ENCODE measurements at places on chromosomes 1 and 21. TPM values are rescaled to one million over a fixed set of nuclear protein-coding genes. Genes with fewer than 3 reads are reported as not detected.

DNA sequence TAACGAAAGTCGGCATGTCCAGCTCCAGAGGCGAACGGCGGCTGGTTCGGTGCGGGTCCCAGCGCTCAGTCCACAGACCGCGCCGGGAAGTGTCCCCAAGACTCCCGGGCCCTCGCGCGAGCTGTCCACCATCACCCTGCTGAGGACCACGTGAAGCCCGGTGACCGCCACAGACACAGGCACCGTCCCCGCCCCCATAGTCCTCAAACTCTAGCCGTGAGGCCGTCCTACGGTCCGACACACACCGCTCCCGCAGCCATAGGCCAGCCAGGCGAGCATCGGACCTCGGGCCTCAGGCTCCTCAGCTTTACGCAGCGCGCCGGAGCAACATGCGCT lies 535 bp downstream of the SETD4 start:
- DNase-seq = no peak

DNA sequence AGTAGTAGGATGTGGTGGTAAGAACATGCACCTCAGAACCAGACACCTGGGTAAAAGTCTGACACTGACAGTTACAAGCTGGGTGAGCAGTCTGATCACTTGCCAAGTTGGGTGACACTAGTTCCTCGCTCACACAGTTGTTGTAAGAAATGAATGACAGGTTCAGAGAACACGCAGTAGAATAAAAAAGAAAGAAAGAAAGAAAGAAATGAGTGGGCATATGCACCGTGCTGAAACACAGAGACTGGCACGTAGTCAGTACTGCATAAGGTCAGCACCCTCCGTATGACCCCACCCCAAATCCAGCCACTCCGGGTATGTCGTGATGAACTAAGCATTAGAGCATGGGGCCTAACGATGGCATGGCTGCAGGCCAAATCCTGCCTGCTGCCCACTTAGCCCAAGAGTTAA lies 90.6 kb downstream of the GLUL start:
- no peak for DNase-seq

APOBEC4 gene
- total RNA-seq = 3.0 TPM

DNA sequence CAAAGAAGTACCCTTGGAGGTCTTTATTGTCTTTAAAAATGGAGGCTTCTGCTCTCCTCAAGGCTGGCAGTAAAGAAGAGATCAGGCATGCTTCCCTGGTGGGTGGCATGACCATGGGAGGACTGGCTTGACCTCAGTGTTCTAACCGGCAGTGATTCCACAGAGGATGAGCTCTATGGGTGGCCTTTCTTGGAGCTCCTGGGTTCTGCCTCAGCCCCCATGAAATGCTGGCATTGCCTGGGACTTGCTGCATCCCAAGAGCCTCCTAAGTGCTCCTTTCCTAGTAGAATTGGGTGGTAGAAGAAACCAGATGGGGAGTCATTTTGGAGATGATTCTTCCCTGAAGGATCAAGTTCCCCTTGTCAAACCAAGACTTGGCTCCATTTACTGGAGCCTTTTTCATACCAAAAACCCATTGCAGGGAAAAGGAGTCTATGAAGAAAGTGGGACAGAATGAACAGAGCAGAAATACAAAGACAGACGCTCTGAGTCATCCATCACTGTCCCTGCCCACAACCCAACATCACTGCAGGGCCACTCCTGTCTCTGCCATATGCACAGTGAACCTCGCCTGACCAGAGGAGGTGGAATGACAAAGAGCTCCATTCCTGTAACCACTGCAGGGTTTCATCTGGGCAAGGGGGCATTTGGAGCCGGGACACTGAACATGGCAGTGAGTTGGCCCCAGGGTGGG lies 42.4 kb downstream of the RIMS3 start:
- DNase-seq = no peak

DNA sequence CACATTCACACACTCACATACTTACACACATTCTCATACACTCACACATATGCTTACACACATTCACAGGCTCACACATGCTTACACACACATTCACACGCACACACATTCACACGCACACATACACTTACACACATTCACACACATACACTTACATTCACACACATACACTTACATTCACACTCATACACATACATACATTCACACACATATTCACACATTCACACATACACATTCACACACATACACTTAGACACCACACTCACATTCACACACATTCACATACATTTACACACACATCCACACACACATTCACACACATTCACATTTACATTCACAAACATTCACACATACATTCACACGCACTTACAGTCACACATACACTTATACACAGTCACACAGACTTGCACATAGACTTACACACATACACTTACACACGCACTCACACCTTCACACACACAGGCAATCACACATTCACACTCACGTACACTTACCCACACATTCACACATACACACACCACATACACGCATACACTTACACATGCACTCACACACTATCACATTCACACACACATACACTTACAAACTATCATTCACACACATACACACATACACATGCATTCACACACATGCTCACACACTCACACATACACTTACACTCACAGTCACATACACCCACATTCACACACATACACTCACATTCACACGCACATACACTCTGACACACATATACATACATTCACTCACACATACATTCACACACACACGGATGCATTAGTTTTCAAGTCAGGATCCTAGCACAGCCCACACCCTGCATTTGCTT lies 16.8 kb downstream of the PDE9A start:
- DNase-seq = no peak

LRRC71 gene
- 5.3 TPM for total RNA-seq

GRCh38 chr1:145751491-145752037 lies 32.3 kb downstream of the CD160 start:
- DNase-seq = no peak

DNA sequence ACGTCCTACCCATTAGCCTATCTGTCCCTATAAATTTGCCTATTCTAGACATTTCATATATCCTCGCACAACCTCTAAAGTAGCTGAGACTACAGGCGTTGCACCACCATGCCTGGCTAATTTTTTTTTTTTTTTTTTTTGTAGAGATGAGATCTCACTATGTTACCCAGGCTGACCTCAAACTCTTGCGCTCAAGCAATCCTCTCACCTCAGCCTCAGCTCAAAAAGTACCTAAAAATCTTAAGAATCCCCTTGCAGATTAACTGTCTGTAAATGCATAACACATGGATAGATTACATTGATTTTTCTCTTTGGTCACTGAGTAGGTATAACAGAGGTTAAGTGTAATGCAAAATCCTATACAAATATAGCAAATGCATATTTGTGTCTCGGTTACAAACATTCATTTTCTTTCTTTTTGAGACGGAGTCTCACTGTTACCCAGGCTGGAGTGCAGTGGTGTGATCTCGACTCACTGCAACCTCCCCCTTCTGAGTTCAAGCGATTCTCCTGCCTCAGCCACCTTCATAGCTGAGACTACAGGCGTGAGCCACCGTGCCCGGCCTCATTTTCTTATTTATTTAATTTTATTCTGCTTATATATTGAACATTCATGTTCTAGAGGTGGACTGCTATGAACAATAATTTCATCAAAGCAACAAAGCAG lies 2.3 kb downstream of the HORMAD1 start:
- DNase-seq = no peak

SELL gene
- 23.8 TPM for total RNA-seq

PTAFR gene
- total RNA-seq = 52.8 TPM

- no peak for DNase-seq
Measured at GRCh38 chr1:200183637-200184036, 156.1 kb downstream of the NR5A2 start.

DNA sequence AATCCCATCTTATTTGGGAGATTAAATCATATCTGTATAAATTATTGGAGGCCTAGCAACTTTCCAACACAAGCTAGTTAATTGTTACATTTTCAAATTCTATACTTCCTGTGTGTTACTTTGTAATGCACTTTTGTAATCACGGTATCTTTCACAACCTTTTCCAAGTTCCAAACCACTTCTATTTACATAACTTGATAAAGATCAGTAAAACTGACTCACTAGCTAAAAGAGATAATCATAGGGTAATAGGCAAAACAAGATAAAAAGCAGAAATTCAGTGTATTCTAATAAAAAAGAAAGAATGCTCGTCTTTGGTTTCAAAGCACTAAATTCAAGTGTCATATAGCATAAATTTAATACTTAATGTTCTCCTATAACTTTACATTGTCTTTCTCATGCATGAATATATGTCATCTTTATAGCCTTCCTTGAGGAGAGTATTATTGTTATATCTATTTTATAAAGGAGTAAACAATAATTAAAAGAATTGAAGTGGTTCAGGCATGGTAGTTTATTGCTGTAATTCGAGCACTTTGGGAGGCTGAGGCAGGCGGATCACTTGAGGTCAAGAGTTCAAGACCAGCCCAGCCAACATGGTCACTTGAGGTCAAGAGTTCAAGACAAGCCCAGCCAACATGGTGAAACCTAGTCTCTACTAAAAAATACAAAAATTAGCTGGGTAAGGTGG lies 66.4 kb downstream of the RGS13 start:
- no peak for DNase-seq

CDA gene
- total RNA-seq = 5.3 TPM

DNA sequence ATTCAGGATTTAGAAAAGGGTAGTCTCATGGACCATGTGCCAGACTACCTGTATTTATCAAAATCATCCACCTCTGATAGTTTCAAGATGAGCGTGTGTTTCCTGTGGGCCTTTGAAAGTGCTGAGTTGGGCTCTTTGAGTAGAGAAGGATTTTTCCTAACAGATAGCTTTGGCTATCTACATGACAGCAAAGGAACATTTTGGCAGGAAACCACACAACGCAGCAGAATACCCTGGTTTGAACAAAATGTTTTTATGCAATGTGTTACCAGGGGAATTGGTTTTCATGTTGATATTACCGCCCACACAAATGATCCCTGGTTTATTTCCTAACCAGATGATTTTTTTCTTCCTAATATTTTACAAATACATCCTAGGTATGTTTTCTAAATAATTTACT lies 431.4 kb downstream of the NEGR1 start:
- no peak for DNase-seq

DNA sequence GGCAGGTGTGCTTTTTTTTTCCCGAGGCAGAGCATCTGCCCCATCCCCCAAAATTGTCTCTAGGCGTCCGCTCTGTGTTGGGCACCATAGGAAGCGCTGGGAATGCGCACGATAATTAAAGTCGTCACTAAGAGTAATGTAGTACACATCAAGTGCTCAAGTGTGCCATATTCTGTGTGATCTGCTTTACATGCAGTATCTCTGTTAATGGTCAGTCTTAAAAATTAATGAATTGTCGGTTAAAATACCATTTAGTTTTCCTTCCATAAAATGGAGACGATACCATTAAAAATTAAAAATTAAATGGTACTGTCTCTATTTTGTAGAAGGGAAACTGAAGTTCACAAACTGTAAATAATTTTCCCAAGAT lies 544 bp upstream of the CCT8 start:
- no peak for DNase-seq

DNA sequence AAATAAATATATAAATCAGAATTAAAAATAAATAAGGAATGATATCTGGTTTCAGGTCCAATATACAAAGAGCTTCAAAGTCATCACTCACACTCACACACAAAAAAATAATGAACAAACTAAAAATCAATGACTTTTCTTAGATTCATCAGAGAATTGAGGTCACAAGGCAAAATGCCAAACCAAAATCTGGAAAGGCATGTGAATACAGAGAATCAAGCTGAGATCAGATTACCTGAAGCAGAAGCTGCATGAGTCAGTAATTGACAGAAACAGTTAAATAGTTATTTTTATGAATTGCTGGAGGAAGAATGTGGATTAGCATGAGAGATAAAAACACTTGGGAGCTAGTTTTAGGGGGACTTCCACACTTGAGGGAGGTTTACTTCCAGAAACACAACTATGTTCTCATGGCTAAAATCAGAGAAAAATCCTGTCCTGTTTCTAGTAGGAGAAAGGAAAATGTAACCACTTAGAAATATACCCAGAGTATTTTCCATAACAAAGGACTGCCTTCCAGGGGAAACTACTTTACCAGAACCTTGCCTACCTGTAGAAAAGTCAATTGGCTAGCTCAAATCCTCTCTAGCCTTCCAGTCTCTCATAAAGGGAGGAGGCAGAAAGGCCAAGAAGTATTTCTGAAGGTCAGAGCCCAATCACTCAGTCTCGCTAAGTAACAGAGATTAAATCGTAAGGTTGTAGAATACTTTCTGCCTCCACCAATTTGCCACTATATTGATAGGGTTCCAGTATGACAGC lies 536.6 kb upstream of the NR5A2 start:
- no peak for DNase-seq

GRCh38 chr1:54332781-54333585 lies 73.2 kb downstream of the SSBP3 start:
- DNase-seq = no peak

- no peak for DNase-seq
Measured at GRCh38 chr1:113046569-113046968, 26.4 kb upstream of the LRIG2 start.

TESK2 gene
- 8.2 TPM for total RNA-seq

- DNase-seq = peak; percentile 77
Measured at GRCh38 chr1:15799004-15799867, 8.2 kb downstream of the UQCRHL start.

DNA sequence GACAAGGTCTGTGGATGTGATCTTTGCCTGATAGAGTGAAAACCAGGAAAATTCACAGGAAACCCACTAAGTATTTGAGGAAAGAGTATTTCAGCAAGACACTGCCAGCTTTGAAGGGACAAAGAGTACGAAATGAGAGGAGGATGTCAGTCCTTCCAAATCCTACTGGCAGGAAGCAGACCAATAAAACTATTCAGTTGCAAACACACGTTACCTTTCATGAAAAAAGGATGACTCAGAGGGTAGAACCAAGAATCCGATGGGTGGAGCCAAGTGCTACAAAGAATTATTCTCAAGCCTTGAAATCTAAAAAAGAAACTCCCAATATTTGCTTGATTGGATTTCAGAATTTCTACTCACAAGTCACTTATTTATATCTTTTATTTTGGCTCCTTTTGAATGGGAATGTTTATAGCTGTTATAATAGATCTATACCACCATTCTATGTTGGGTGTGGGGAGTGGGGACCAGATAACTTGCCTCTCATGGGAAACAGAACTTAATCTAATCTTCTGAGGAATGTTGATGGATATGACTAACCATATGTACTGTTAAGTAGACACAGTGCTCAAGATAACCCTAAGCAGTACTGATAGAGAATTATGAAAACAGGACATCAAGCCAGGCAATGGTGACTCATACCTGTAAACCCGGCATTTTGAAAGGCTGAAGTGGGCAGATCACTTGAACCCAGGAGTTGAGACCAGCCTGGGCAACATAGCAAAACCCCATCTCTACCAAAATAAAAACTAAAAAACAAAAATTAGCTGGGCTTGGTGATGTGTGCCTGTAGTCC lies 19.3 kb upstream of the HEATR1 start:
- DNase-seq = no peak

VSIG8 gene
- total RNA-seq = 0.35 TPM

Data from lower lobe of right lung (tissue), 2 donors.